ENCODE measurements at places on chromosomes 2 and 18. TPM values are rescaled to one million over a fixed set of nuclear protein-coding genes. Genes with fewer than 3 reads are reported as not detected.

DNA sequence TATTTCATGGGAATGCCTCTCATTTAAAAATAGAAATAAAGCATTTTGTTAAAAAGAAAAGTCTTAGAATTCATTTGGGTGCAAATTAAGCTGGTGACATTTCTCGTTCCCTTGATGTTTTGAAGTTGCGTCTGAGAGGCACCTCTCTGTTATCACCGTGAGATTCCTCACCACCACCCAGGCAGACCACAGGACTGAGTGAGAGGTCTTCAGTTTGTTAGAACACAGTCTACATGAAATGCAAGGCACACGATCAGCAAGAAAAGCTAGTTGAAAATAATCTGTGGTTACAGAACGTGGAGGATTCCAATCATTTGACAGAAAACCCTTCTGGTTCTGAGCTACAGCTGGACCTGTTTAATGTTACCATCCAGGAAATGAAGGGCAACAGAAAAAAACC lies 116.0 kb downstream of the UXS1 start:
- DNase-seq = no peak

DNA sequence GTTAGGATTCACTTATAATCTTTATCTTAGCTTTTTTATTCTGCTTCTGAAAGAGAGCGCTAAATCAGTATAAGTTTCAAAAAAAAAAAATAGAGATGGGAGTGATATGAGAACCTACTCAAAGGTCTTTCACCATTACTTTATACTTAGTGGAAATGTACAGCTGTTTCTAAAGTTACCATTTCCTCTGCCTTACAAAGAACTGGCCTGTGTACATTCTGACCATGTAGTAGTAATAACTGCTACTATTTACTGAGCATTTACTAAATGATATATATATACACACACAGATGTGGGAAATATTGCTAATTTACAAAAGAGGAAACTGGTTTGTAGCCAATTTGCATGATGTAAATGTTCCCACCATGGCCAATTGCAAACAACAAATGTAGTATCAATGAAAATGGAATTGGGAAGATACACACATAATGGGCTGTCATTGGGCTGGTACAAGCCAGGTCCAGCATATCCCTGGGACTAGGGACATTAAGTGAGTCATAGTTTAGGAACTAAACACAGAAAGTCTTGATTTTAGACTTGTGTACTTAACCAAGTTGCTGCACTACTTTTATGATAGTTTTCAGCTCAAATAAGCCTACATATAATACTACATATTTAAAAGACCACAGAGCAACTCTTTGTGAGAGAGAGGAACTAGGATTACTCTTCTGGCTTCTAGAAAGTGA lies 67.1 kb downstream of the DYNC1I2 start:
- no peak for DNase-seq

DNA sequence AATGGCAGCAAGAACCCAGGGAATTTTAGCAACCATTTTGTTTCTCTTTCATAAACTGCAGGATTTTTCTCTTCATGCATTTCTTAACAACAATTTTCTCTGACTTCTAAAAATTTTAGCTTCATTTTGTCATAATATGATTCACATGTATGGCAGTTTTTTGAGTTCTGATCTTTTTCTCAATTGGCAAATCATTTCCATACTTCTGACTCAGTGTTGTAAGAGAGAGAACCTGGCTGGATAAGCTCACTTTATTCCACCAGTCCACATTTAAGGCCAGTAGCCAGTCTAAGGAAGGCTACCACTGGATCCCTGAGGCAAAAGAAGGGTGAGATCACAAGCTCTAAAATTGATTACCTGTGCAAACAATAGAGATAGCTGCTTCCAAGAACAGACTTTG lies 42.8 kb upstream of the COL3A1 start:
- no peak for DNase-seq

GRCh38 chr2:231347081-231347480 lies 48.4 kb upstream of the B3GNT7 start:
- DNase-seq = no peak

DNA sequence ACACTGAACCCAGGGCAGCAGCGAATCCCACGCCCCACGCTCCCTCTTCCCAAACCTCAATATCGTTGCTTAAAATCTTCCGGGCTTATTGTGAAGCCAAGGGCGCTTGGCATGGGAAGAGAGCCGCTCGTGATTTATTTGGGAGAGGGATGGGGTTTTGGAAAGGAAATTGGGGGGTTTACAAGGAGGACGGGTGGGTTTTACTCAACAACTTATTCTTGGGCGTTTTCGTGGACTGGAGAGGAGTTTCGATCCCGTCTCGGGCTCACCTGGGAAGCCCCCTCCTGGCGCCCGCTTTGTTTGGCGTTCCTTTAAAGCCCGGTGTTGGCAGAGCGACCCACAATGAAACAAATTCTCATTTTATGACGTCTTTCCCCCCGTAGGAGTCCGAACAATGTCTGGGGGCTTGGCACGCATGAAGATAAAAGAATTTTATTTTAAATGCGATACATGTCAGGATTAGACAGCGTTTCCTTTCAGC lies 135.3 kb downstream of the INSIG2 start:
- DNase-seq = no peak

Gene PPP1R7
- total RNA-seq = 87.6 TPM

Gene SP5
- total RNA-seq = not detected
